AG09319 (cell line): ENCODE measurements at places on chromosomes 16 and 17.

DNA sequence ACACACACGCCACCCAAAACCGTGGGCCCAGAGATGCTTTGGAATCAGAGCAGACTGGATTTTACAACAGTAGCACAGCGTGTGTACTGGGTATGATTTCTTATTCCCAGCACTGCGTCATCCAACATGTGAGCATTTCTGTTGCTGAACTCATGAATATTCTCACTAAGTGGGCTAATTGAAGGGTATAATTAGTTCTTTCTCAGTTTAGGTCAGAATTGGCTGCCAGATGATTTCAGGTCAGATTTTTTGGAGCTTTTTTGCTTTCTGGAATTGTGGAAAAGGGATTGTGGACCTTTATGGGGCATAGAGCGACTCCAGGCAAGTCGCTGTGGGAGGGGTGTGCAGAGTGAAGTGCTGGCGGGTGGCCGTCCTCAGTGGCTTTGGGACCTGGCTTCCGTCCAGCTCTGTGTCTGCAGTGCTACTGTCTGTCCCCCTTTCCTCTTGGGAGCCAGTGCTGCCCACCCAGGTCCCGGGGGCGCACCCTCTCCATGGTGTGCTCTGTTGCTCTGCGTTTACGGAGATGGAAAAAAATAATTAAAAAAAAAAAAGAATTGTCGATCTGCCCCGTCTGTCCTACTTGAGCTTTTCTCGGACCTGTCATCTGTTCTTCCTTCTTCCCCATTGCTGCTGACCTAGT, 25.0 kb downstream of the FOXK2 start:
- DNase-seq, result no peak

DNA sequence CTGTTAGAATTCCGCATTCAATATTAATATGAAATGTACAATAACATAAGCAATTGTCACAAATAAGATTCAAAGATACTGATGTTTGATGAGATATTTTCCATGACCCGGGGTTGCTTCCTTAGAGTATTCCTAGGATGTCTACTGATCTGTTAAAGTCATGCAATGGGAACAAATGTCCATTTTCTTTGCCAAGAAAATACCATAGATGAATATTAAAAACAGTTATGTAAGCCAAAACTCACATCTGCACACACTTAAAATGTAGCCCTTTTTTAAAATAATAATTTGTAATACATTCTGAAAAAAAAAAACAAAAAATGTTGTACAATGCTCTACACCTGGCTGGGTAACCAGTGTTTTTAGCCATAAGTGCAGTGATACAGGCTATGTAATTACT, 259.4 kb upstream of the AXIN2 start:
- DNase-seq, result no peak

DNA sequence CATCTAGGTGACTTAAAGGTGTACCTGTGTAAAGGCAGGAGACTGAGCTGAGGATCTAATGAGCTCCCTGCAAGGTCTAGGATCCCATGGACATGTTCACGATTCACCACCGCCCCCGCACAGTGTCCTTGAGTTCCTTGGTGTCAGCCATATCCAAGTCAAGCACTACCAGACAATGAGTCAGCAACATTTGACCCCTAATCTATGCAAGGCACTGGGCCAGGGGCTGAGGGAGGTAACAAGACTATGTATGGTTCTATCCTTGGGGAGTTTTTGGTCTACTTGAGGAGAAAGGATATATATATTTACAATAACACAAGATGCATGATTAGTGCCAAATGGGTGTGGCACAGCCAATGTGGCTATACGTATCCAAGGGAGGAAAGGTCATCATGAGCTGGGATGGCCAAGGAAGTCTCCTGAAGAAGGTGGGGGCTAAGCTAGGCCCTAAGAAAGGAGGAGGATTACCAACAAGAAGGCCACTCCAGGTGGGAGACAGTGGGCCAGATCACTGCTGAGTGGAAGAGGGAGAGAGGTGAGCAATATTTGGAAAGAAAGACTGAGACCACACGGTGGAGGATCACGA, 35.0 kb downstream of the ITGB3 start:
- DNase-seq, result no peak

GRCh38 chr17:5080591-5080990, 2.3 kb downstream of the ZFP3 start:
- no peak for DNase-seq

DNA sequence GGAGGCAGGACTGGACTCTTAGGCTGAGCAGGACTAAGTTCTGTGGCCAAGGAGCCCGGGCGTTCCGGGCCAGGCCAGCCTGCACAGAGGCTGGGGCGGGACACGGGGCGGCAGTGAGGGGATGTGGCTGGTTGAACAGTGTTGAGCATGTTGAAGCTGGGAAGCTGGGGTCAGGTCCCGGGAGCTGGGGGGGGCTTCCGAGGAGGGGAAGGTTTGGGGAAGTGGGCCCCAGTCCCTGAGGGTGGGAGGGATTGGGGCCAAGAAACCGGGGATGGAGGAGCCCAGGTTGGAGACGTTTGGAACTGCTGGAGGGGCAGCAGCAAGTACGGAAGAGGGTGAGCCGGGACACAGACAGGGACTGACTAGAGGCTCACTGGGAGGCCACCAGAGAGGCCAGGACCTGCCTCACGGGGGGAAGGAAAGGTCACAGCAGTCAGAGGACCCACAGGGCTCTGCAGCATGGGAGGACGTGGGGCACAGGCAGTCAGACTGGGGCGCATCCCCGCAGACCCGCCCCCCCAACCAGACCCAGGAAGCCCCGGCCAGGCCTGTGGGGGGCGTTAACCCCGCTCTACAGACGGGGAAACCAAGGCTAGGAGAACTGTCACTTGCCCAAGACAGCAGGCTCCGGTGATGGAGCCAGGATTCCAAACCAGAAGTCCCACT, 9.5 kb downstream of the TAX1BP3 start:
- DNase-seq, result no peak

- no peak for DNase-seq
These were observed 43.2 kb downstream of the CUEDC1 start for GRCh38 chr17:57911834-57912673.

DNA sequence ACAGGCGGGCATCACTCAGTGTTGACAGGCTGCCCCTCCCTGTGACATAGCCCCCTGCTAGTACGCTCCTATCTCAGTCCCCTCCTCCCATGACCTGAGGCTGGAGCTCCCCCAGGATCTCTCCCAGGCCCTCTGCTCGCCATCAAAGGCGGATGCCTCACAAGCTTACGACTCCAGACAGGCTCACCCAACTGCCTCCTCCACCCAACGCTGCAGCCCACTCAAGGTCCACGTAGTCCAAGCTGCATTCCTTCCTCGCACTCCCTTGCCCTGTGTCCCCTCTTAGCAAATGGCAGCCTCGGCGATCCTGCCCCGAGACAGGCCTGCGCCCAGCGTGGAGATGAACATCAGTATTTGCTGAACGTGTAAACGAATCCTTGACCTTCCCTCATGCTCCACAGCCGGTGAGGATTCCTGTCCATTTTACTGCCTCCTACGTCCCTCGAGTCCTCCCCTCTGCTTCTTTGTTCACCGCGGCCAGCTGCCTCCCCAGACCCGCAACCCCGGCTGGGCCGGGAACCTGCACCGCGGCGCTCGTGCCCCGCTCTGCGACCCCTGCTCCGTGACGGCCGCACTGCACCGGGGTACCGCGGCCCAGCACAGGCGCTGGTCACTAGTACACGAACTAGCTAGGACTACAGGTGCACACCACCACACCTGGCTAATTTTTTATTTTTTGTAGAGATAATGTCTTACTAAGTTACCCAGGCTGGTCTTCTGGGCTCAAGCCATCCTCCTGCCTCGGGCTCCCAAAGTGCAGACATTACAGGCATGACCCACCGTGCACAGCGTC, 838 bp upstream of the TMEM97 start:
- DNase-seq, result no peak

DNA sequence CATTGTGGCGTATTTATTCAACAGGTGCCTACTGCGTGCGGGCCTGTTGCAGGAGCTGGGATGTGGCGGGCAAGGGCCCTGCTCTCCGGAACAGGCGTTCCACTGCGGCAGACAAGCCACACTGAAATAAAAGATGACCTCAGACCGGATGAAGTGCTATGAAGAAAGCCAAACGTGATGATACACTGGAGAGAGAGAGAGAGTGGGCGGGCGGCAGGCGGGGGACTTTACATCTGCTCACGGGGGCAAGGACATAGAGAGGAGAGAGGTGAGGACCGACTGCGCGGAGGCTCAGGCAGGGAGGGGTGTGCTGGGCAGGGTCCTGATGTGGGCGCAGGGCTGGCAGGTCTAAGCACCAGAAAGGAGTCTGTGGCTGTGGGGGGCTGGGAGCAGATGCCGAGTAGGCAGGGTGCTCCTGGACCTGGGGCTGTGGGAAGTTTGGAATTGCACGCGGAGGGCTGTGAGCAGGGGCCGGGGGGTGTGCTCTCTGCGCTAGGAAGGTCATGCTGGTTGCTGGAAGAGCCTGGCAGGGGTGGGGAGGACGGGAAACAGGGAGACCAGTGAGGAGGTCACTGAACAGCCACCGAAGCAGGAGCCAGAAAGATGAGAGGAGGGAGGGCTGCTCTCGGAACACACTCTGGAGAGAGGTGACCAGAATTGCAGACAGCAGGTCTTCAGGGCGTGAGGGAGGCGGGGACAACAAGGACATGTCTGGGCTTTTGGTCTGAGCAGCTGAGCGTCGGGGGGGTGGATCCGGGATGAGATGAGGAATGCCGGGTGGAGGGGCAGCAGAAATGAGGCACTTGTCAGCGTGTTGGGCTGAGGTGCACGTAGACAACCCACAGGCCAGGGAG, 9.9 kb downstream of the MXRA7 start:
- DNase-seq, result peak; percentile 54

- DNase-seq, result no peak
These were observed 4.4 kb downstream of the CD19 start for GRCh38 chr16:28935924-28936783.

DNA sequence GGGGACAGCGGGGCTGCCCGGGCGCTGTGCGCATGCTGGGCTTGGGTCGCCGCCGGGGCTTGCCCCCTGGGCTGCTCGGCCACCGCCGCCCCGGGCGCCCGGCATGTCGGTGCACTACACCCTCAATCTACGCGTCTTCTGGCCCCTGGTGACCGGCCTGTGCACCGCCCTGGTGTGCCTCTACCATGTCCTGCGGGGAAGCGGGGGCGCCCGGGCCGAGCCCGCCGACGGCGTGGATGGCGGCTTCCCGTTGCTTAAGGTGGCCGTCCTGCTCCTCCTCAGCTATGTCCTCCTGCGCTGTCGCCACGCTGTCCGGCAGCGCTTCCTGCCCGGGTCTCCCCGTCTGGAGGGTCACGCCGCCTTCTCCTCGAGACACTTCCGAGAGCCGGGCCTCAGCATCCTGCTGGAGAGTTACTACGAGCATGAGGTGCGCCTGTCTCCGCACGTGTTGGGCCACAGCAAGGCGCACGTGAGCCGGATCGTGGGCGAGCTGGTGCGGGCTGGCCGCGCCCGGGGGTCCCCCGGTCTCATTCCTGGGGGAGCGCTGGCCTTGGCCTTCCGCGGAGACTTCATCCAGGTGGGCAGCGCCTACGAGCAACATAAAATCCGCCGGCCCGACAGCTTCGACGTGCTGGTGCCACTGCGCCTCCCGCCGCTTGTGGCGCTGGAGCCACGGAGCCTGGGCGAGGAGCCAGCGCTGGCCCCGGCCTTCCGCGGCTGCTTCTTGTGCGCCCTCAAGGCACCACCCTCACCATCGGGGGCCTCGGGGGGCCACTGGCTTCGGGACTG, 789 bp downstream of the ITPRIPL2 start:
- DNase-seq, result no peak

GRCh38 chr17:60909405-60909804, 231.8 kb downstream of the BCAS3 start:
- DNase-seq, result no peak

DNA sequence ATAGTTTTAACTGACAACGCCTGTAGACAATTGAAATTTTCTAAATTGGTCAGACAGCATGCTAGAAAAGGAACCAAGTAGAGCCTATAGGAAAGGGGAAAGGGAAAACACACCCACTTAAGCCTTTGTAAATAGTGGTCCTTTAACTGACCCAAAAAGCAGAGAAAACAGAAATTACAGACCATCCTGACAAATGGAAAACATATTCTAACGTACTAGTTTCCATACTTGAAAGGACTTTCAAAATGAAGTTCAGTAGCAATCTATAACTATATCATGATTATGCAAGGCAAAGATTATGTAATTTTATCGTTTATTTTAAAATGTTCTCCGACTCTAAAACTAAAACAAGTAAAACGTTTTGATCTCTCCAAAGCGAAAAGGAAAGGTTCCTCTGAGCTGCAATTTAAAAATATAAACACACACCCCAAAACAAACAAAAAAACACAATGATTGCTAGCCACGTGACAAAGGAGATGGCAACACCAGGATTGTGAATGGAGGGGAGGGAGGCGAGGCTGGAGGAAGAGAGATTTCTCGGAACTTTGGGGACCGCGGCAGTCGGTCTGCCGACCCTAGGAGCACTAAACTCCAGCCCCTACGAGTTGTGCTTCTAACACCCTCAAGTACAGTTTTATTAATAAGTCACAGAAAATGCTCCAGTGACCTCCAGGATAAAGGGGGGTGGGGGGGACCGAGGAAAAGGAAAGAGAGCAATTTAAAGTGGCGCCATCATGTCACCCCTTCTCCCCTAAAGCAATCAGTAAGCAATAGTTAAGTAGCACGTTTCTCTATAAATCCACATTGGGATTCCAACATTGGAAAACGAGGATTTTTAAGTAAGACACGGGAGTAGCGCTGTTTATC, 1.7 kb downstream of the KANSL1 start:
- DNase-seq, result no peak
